Activated CD8-positive, alpha-beta memory T cell treated with anti-CD3 and anti-CD28 coated beads for 24 hours (primary cell): ENCODE measurements at places on chromosomes 4 and X.

DNA sequence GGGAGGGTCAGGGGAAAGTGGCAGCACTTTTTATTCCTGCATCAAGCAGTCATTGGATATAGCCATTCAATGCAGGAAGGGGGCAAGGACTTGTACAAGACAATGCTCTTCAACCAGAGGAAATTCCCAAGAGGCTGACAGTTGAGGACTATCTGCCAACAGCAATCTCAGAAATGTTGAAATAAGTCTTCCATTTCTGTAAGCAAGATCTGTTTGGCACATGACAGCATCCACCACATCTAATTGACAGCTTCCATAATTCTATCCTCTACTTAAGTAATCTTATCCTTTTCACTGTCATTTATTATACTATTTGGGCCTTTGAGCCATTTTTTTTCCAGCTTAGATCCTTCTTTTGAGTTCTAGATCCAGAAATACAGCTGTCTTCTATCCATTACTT is 110.7 kb downstream of the CFAP299 start:
- no peak for DNase-seq

- DNase-seq = no peak
Measured at GRCh38 chrX:130136961-130137360, 26.7 kb upstream of the ELF4 start.

- DNase-seq = no peak
Measured at GRCh38 chrX:153459986-153460385, 10.4 kb downstream of the HAUS7 start.

GRCh38 chrX:64205441-64205734 is at the start of gene AMER1:
Gene AMER1 (minus strand): TSS chrX:64205708. CDS start chrX:64193286, 12,422 bp downstream.
- no peak for DNase-seq

DNA sequence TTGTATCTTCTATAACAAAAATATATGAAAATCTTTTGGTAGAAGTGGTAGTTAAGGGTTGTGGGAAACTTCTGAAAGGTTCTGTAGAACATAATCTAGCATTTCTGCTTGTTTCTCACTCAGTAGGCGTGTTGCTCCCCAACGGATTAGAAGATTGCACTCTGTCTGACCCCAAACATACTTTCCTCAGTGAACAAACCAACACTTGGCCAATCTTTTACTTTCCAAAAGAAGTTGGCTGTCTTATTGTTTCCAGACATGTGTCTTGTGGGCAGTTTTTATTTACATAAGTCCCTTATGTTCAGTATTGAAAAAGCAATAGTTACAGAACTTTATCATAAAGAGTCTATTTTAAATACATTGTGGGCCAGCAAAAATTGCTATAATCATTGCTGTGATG is 312.8 kb upstream of the EPHA5 start:
- DNase-seq = no peak

GRCh38 chr4:37623940-37624339 is 62.2 kb downstream of the RELL1 start:
- DNase-seq = no peak

- DNase-seq = no peak
Measured at GRCh38 chr4:13514722-13515121, 29.6 kb downstream of the NKX3-2 start.

DNA sequence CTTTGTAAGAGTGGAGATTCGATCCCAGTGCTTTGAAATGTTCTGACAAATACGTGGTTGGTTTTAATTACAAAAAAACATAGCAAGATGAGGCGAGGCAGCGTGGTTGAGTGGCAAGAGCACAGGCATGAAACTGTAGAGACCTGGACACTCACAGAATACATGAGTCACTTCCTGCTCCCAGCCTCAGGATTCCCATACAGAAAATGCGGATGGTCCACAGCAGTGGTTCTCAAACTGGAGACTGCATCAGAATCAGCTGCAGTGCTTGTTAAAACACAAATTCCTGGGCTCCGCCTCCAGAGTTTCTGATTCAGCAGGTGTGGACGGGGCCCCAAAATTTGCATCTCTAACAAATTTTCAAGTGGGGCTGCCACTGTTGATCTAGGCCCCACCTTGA is 10.1 kb downstream of the OTOP1 start:
- DNase-seq = no peak

DNA sequence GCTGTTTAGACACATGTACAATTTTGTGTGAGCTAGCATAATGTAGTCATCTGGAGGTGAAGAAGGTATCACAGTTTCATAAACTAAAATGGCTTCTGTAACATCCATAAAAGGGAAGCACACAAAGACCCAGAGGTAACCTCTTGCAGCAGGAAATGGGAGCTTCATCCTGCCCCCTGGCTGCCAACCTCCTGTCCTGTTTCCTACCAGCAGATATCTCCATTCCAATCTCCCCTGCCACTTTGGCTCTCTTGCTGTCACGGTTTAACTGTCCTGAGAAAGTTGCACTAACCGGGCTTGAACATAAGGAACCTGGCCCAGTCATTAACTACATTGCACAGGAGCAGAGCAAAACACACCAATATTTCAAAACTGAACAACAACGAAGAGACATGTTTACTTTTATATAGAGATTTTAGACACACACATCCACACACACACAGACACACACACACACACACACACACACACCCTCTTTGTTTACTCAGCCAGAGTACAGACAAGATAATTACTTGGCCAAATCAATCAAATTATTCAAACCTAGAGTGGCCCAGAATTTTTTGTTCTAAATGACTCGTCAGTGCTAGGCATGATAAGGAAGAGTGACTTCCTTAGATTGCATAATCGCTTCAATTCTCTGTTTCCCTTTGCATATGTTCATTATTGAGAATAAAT is 24.2 kb downstream of the MID2 start:
- DNase-seq = no peak

- DNase-seq = no peak
Measured at GRCh38 chrX:75115707-75116413, 40.2 kb downstream of the ABCB7 start.

DNA sequence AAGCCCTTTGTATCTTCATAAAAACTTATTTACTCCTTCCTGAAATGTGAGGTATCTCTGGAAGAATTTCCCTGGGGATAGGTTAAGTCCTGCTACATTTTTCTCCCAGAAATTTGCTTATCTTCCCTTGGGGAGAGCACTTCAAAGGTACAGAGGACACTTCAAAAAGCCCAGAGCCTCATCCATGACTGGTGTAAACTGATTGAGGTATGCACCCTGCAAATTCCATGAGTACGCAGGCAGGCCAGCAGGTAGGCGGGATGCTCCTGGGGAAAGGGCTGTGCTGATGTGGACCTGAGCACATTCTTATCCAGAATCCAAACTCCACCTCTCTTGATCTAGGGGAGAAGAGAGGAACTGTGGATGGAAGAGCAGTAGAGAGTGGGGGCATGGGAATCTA is 26.3 kb upstream of the RASGEF1B start:
- no peak for DNase-seq

DNA sequence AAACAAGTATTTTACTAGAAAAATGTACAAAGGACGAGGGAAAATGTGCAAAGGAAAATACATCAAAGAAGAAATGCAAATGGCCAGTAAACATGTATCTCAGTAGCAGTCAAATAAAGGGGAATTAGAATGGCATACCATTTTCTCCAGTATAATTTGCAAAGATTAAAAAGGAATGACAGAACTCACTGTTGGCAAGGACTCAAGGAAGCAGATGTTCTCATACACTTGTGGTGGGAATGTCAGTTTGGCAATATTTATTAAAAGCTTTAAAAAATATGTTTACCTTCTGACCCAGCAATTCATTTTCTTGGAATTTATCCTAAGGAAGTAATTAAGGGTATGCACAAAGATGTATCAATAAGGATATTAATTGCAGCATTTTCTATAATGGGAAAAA is 7.6 kb downstream of the CLCN5 start:
- no peak for DNase-seq

DNA sequence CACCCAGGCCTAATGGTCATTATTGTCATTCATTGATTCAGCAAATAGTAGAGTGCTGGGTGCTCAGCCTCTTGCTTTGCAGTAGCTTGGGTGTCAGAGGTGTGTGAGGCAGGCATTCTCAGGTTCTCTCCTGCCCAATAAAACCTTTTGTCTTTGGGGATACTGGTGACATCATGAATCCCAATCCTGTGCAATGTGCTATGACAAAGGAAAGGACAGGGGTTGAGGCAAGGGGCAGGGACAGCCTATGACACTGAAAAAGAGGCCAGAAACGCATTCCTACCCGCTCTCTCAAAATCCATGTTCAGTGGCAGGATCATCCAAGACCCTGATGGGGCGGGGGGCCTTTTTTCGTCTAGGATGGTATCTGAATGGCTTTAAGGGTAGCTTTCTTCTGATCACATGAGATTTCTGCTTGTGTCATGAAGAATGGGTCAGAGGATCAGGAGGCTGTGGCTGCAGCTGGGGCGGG is 1.5 kb upstream of the FAM193A start:
- DNase-seq = no peak

GRCh38 chr4:163109967-163110366 is 56.7 kb downstream of the NAF1 start:
- DNase-seq = no peak

DNA sequence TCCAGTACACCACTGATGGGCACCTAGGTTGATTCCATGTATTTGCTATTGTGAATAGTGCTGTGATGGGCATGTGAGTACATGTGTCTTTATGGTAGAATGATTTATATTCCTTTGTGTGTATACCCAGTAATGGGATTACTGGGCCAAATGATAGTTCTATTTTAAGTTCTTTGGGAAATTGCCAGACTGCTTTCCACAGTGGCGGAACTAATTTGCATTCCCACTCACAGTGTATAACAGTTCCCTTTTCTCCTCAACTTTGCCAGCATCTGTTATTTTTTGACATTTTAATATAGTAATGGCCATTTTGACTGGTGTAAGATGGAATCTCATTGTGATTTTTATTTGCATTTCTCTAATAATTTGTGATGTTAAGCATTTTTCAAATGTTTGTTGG is 25.9 kb downstream of the CC2D2A start:
- DNase-seq = no peak

GRCh38 chr4:145760176-145760575 is 80.2 kb downstream of the C4orf51 start:
- DNase-seq = no peak

DNA sequence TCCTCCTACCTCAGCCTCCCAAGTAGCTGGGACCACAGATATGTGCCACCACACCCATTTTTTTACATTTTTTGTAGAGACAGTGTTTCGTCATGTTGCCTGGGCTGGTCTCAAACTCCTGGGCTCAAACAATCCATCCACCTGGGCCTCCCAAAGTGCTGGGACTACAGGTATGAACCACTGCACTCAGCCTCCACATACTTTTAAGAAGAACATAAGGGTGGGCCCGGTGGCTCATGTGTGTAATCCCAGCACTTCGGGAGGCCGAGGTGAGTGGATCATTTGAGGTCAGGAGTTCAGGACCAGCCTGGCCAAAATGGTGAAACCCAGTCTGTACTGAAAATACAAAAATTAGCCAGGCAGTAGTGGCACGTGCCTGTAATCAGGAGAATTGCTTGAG is 51.5 kb upstream of the MXD4 start:
- DNase-seq = no peak

GRCh38 chr4:106266201-106266600 is 49.8 kb downstream of the TBCK start:
- DNase-seq = no peak

GRCh38 chr4:78219825-78220224 is 162.7 kb downstream of the FRAS1 start:
- no peak for DNase-seq

- DNase-seq = no peak
Measured at GRCh38 chr4:24800325-24800895, 5.0 kb downstream of the SOD3 start.

GRCh38 chr4:101682946-101683345 is 107.6 kb upstream of the BANK1 start:
- no peak for DNase-seq
